NCI-H460 (cell line): ENCODE measurements at places on chromosomes 13 and 19. TPM values are rescaled to one million over a fixed set of nuclear protein-coding genes. Genes with fewer than 3 reads are reported as not detected.

The PCDH17 gene
- 0.15 and 0.23 TPM in 2 replicates for total RNA-seq

The ZNF625 gene
- total RNA-seq, result not detected in 2 replicates

DNA sequence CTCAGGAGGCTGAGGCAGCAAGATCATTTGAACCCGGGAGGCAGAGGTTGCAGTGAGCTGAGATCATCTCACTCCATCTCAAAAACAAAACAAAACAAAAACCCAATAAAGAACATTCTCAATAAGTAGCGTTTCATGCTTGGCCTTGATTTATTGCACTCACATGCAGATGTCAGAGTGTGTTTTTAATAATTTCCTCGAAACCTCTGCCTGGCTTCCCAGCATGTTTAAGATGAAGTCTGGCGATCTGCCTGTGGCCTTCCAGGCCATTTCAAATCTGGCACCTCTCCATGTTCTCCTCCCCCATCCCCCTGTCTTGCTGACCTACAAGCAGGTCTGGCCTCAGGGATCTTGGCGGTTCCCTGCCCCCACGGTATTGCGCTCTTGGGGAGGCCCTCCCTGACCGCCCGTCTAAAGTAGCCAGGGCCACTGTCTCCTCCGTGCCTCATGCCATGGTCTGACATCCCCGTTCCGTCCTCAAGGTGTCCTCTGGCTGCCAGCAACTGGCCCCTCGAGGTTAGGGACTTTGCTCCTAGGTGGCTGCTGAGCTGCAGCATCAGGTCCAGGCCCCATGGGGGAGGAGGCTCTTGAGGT is 1.6 kb downstream of the WDR88 start:
- DNase-seq, result no peak

GRCh38 chr13:56659041-56659471 is 481.7 kb upstream of the PRR20A start:
- no peak for DNase-seq

DNA sequence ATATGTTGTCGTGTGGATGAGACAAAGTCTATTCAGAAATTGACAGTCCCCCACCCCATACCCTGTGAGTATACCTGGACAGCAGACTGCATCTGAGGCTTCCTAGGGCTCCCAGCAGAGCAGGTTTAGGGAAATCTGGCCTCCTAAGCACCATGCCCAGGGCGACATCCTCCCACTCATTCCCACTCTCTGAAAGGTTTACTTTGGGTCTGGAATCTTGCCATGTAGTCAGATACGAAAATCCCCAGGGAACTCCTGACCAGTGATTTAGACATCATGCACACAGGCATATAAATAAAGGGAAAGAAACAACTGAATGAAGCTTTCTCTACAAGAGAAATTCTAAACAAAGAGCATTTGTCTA is 717 bp upstream of the NALCN start:
- peak; percentile 35 for DNase-seq
